ENCODE measurements at places on chromosomes 13 and 19. TPM values are rescaled to one million over a fixed set of nuclear protein-coding genes. Genes with fewer than 3 reads are reported as not detected.

DNA sequence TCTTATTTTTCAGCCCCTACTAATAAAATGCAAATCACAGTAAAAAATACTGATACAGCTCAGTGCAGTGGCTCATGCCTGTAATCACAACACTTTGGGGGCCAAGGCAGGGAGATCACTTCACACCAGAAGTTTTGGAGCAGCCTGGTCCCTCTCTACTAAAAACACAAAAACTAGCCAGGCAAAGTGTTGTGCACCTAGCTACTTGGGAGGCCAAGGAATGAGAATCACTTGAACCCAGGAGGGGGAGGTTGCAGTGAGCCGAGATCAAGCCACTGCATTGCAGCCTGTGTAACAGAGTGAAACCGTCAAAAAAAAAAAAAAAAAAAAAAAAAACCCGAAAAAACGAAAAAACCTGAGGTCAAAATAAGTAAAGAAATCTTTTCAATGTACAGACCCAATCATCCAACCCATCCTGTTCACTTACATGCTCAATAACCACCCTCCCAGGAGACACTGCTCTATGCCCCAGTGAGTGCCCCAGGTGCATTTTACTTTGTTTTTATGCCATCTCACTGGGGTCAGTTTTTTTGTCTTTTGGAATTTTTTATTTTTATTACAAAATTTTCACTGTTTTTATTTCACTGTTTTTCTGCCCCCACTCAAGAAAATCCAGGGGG lies 107.0 kb downstream of the ZNF486 start:
- DNase-seq, result no peak

GRCh38 chr19:2517881-2518601 lies 42.1 kb downstream of the GADD45B start:
- DNase-seq, result no peak

GRCh38 chr19:40613690-40614621 lies 12.8 kb downstream of the LTBP4 start:
- DNase-seq, result no peak

DNA sequence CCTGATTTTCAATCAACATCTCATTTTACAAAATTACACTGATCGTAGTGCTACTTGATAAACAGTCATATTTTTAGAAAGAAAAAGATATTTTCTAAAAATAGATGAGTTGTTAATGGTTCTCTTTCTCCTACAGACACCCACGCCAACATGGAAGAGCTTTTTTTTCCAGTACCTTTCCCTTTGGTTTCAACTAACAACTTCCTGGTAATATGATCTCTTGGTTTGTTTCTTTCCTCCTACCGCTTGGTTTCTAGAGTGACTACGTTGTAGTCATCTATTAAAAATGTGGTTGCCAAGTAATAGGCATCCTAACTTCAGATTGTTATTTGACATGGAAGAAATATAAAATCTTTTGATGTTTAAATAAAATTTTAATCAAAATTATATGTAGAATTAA lies 189.0 kb downstream of the LACC1 start:
- no peak for DNase-seq

- no peak for DNase-seq
Observed at GRCh38 chr13:102877303-102877702, 31.5 kb downstream of the ERCC5 start.

The MAST1 gene
- total RNA-seq, result 35.1 TPM

GRCh38 chr19:41868120-41868988 lies 8.3 kb downstream of the RPS19 start:
- no peak for DNase-seq

- DNase-seq, result no peak
Observed at GRCh38 chr13:97810152-97810551, 143.3 kb upstream of the IPO5 start.
